Activated CD4-positive, alpha-beta T cell treated with anti-CD3 and anti-CD28 coated beads, Interleukin-2, amount 50 U/mL, for 48 hours (primary cell): ENCODE measurements at places on chromosomes 2 and 18.

DNA sequence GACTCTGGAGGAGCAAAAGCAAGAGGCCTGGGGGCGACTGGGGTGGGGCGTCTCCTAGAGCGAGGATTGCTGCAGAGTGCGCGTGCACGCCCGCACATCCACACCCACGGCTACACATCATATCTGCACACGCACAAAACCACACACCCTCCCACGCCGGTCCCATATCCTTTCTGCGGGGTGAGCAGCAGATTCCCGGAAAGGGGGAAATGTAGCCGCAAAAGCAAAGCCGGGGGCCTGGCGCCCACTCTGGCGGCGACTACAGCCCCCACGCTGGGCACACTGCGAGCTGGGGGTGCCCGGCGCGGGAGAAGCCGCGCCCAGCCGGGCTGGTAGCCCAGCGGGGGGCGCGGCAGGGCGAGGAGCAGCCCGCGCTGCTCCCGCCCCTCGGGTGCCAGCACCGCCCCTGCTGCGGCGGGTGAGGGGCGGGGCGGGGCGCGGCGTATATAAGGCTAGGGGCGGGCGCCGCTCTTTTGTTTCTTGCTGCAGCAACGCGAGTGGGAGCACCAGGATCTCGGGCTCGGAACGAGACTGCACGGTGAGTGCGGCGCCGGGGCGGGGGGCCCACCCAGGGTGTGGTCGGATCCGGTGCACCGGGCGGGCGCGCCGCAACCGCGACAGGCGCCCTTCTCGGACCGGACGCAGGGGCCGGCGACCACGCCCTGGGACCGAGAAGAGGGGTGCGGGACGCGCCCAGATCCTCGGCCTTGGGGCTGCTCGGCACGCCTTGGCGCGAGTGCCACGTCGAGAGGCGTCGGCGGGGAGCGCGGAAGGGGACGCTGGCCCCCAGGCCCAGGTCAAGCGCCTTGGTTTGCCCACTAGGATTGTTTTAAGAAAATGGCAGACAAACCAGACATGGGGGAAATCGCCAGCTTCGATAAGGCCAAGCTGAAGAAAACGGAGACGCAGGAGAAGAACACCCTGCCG, at the start of gene TMSB10:
TSS of gene TMSB10 (plus strand) at position 476 of the 927 bp plus-strand sequence.
- peak; percentile 88 for DNase-seq

DNA sequence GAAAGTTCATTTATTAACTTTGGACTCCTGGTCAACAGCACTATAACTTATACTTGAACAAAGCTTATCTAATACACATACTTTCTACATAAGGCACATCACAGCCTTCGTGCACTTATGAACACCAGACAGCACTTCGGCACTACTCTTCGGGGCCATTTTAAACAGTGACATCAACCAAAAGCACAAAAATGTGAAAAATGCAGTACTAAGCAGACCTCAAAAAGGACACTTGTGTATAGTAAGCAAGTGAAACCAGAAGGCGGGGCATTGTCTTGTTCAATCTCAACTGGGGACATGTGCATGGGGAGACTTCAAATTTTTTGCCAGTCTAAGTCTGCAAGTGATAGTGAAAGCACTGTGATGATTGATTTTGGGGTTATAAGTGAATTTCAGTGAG, 163.0 kb downstream of the NCKAP5 start:
- no peak for DNase-seq

GRCh38 chr2:72144632-72145288, 2.9 kb downstream of the CYP26B1 start:
- DNase-seq: no peak

- DNase-seq: no peak
Observed at GRCh38 chr2:13413989-13414388, 697.3 kb downstream of the TRIB2 start.

- DNase-seq: peak; percentile 12
Observed at GRCh38 chr2:85134255-85134895, 1.2 kb downstream of the TCF7L1 start.

- no peak for DNase-seq
Observed at GRCh38 chr2:11100130-11100529, 55.1 kb upstream of the SLC66A3 start.

DNA sequence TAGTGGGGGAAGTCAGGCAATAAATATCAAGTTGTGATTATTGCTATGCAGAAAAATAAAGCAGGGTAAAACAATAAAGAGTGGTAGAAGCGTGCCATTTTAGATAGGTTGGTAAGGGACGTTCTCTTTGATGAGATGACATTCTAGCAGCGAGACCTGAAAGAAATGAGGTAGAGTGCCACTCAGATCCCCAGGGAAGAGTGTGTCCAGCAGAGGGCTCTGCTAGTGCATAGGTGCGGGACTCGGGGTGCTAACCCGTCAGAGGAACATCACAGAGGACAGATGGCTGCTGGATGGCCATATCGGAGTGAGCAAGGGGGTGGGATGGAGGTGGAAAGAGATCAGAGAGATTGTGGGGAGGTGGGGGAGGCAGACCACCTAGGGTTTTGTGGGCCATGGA, 16.3 kb upstream of the GTF2A1L start:
- peak; percentile 5 for DNase-seq

DNA sequence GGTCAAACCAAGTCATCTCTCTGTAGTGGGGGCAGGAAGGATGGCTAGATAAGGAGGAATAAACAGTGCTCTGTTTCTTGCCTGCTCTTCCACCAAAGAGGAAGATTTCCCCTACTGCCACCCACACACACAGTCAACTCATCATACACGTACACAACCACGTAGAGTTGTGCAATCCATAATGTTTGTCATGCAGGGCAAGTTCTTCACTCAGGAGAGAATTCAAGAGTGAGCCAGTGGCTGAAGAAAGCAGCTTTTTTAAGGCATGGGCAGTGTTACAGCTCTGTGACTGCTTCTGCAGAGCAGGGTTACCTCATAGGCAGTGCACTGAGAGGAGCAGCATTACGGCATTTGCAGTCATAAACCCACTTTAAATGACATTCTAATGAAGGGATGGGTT, 283.0 kb downstream of the RND3 start:
- DNase-seq: no peak

DNA sequence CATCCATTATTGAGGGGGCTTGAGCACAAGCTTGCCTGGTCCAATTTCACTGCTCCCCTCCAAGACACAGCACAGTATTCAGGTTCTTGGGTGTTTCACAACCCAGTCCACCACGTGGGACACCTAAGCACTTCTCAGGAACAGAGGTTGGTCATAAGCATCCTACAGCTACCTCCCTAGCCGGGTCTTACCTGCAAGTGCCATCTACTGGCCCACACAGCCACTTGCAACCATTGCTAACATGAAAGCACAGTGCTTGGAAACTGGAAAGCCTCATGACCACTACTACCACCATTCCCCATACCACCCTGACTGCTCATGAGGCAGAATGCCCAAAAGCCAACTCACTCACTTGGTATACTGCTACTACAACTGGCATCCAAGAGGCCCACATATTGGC, 105.7 kb upstream of the RPRM start:
- DNase-seq: no peak

GRCh38 chr2:236820763-236821344, 251.2 kb downstream of the ACKR3 start:
- DNase-seq: no peak

- DNase-seq: no peak
Observed at GRCh38 chr2:10478916-10479315, 30.8 kb upstream of the ODC1 start.

DNA sequence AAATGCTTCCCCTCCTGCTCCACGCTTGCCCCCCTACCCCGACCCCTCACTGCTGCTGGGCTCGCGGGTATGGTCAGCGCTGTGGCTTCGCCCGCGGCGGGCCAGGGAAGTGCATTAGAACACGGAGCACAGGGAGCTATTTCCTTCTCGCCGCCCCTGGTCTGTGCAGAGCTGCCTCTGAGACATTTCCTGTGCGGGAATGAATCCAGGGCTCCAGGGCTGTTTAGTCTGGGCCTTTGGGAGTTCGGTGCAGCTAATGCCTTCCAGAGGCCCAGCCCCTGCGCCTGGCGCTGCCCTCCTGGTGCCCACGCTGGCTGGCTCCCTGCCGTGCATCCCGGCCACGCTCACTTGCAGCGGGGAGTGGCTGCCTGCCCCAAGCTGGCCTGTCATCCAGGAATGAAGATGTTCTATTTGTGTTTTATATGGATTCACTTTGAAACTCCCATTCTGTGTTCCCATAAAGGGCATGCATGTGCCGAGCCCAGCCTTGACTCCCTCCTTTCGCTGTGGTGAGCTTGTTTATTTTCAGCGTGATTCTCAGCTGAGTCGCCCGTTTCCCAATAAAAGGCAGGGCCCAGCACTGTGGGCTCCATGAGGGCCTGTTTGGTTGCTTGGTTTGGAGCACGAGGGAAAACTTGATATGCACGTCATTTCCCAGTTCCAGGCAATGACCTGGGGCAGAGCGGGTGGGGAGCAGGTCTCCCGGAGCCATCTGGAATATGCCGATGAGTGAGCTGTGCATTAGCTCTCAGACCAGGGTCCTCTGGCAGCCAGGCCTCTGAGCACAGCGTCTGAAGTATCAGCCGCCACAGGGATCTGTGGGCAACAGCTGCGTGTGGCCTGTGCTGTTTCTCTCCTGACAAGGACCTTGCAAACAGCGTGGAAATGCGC, 42.7 kb downstream of the SH3RF3 start:
- no peak for DNase-seq

GRCh38 chr2:127097841-127098651, 8.9 kb downstream of the BIN1 start:
- DNase-seq: no peak

DNA sequence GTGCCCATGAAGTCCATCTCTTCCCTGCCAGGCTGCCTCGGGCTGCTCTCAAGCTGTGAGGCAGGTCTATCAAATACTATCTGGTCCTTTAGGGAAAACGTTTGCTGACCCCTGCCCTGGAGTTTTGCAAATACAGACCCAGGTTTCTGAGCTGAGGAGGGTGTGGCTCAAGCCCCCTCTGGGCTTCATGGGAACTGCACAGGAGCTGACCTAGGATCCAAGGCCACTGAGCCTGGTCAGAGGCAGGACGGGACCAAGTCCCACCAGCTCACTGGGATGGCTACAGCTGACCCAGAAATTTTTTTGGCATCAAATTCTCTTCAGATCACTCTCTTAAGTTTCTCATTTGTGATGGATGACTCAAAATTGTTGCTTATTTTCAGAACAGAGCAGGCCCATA, 14.1 kb downstream of the ZNF516 start:
- DNase-seq: no peak

DNA sequence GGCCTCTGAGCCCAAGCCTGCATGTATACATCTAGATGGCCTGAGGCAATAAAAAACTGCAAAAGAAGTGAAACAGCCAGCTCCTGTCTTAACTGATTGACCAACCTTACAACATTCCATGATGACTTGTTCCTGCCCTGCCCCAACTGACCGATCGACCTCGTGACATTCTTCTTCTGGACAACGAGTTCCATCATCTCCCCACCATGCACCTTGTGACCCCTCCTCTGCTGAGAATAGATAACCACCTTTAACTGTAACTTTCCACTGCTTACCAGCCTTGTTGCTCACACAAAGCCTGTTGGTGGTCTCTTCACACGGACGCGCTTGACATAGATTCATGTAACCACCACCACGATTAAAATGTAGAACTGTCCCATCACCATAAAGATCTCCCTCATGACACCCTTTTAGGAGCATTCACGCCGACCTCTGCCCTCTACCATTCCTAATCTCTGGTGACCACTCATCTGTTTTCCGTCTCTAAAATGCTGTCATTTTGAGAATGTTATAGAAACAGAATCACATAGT, 120.1 kb upstream of the REV1 start:
- no peak for DNase-seq

DNA sequence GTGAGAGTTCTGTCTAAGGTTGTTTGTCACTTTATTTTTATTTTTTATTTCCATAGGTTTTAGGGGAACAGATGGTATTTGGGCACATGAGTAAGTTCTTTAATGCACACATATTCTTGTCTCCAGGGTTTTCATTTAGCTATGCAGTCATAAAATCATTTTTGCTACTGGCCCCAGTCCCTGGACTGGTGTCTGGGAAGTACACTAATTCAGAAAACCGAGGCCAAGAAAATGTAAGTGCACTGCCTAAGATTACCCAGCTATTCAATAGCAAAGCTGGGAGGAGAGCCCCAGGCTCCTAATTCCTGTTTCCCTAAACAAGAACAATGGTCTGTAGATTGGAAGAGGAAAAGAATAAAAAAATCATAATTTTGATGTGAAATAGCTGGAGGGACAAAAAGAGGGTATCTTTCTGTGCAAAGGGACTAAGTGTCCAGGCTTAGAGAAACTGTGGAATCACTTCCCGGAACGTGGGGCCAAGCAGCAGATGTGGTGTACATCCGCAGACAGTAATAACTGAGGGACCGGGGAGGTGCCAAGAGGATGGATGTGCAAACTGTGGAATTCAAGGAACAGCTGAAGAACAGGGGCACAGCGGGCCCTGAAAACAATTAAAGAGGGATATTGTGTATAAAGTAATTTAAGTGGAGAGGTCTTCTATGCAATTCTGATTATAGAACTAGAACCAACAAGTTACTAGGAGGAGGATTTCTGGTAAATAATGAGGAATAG, 236.3 kb downstream of the ACKR3 start:
- no peak for DNase-seq

- no peak for DNase-seq
Observed at GRCh38 chr18:26228562-26229260, 2.5 kb downstream of the TAF4B start.

DNA sequence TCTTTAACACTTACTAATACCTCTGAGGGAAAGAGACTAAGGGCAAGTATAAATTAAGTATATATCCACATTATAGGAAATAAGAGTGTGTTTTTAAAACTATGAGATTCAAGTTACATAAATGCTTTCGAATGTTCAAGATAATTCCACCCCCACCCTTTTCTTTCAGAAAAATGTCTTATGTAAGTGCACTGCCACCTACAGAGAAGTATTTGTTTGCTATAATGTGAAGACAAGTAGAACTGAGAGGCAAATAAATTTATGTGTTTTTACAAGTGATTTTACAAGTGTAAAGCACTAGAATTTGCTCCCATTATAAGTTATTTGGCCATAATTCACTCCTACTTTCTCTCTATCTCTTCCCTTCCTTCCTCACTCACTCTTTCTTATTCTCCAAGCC, 99.9 kb upstream of the CRACDL start:
- no peak for DNase-seq

DNA sequence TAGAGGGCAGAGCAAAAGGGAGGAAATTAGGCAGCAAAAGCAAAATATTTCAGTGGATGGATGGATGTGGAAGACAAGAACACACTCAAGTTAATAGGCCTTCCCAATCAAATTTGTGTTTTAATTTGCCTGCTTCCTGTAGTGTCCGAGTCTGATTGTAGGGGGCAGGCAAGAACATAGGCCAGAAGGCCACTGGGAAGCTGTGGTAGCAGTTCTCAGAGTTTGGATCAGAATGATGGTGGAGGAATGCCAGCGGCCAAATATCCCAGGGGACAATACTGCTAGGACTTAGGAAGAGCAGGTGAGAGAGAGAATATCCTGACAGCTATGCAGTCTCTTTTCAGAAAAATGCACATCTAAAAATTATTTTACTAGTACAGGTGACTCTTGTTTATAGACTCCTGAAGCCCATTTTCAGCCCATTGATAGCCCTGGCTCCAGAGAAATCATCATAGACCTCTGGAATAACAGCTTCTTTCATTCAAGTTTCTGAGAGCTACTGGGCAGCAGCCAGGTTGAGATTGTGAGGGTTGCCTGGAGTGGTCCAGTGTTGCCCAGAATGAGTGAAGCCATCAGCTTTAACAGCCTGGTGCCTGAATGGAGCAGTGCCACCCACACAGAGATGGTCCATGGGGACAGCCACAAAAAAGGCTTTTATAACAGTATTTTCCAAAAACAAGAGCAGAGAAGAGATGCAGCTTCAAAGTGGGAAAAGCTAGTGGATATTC, 19.1 kb upstream of the SERPINE2 start:
- DNase-seq: no peak
